ENCODE measurements at places on chromosomes 7 and 10. TPM values are rescaled to one million over a fixed set of nuclear protein-coding genes. Genes with fewer than 3 reads are reported as not detected.

SFTPA1 gene
- not detected for total RNA-seq

NPTX2 gene
- total RNA-seq, result 18.5 TPM

DRGX gene
- total RNA-seq, result not detected

CAV2 gene
- total RNA-seq, result 247 TPM

CTAGE6 gene
- 0.68 TPM for total RNA-seq

ZNF716 gene
- not detected for total RNA-seq

NAMPT gene
- total RNA-seq, result 387 TPM

FXYD4 gene
- not detected for total RNA-seq

SCART1 gene
- total RNA-seq, result 0.28 TPM

FGFBP3 gene
- total RNA-seq, result 0.34 TPM

DKK1 gene
- 18.6 TPM for total RNA-seq

PON1 gene
- total RNA-seq, result not detected

WEE2 gene
- not detected for total RNA-seq

FFAR4 gene
- not detected for total RNA-seq

ADRB1 gene
- total RNA-seq, result 19.0 TPM

FAM25G gene
- total RNA-seq, result not detected

NXPH1 gene
- not detected for total RNA-seq

ENTPD1 gene
- total RNA-seq, result 32.2 TPM

GARS1 gene
- 59.2 TPM for total RNA-seq

FGL2 gene
- total RNA-seq, result 0.17 TPM

PRPS1L1 gene
- total RNA-seq, result 0.14 TPM

AP1S1 gene
- total RNA-seq, result 115 TPM

NIPSNAP2 gene
- total RNA-seq, result 43.8 TPM

OGDHL gene
- 0.33 TPM for total RNA-seq

ZNF853 gene
- 1.0 TPM for total RNA-seq

TEX36 gene
- not detected for total RNA-seq

HTRA1 gene
- 54.7 TPM for total RNA-seq

SUN3 gene
- total RNA-seq, result not detected

GPR26 gene
- not detected for total RNA-seq

UNC5B gene
- 12.1 TPM for total RNA-seq

C10orf53 gene
- total RNA-seq, result not detected
